ENCODE measurements at places on chromosomes 12 and 14. TPM values are rescaled to one million over a fixed set of nuclear protein-coding genes. Genes with fewer than 3 reads are reported as not detected.

- no peaks in the 10 kb centered on the region for H3K27me3 ChIP-seq
- H3K4me1 ChIP-seq = peaks cover 6% of the 10 kb centered on the region
- no peaks in the 10 kb centered on the region for H3K36me3 ChIP-seq
- DNase-seq = no peak
- no peak overlapping the region for H3K4me3 ChIP-seq
Observed at GRCh38 chr12:75964150-75964549, 67.4 kb downstream of the PHLDA1 start.

DNA sequence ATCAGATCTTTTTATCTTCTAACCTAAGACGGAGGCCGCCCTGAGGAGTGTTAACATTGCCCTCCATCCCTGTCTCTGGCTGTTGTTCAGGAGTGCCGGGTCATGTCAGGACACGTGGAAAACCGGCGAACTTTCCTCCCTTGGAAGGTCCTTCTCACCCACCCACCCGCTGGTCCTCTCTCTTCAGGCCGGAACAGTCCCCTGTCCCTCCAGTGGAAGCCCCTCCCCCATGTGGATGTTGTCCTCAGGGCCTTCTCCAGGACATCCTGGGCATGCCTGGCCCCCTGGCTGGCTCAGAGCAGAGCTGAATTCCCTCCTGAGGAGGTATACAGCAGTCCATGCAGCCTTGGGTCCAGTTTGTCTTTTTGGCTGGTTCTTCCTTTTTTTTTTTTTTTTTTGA is 20.3 kb upstream of the ITPK1 start:
- no peaks in the 10 kb centered on the region for H3K27me3 ChIP-seq
- DNase-seq = no peak
- no peak overlapping the region for H3K4me3 ChIP-seq

The EMP1 gene
- total RNA-seq = 9.1 TPM

The EML1 gene
- not detected for total RNA-seq

The COCH gene
- not detected for total RNA-seq
